Activated T-helper 9 cell treated with anti-CD3 and anti-CD28 coated beads, Interleukin-2, amount 50 U/mL, for 16 hours (primary cell): ENCODE measurements at places on chromosomes 12 and 14.

DNA sequence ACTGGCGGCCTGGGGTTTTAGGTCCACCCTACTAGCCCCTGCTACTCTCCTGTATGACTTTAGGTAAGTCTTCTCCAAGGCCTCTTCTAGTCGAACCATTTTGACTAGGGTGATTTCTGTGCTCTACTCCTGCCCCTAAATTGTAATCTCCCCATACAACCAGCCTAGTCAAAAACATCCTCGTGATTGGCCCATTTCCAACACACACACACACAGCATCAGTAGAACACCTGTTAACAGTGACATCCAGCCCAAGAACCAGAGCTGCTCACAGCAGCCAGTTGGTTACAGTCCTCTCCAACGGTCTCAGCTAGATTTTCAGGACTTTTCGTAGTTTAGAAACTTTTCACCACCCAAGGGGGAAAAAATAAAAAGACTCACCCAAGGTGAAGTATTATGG lies 30.9 kb downstream of the NT5DC3 start:
- no peak for DNase-seq

GRCh38 chr12:5430641-5431603 lies 986 bp upstream of the NTF3 start:
- no peak for DNase-seq

- DNase-seq, result no peak
These were observed 33.9 kb downstream of the MIA2 start for GRCh38 chr14:39267608-39268005.

- no peak for DNase-seq
These were observed 277.9 kb downstream of the ITPR2 start for GRCh38 chr12:26555139-26555538.

- DNase-seq, result no peak
These were observed 474.7 kb downstream of the NPAS3 start for GRCh38 chr14:33413381-33413780.

DNA sequence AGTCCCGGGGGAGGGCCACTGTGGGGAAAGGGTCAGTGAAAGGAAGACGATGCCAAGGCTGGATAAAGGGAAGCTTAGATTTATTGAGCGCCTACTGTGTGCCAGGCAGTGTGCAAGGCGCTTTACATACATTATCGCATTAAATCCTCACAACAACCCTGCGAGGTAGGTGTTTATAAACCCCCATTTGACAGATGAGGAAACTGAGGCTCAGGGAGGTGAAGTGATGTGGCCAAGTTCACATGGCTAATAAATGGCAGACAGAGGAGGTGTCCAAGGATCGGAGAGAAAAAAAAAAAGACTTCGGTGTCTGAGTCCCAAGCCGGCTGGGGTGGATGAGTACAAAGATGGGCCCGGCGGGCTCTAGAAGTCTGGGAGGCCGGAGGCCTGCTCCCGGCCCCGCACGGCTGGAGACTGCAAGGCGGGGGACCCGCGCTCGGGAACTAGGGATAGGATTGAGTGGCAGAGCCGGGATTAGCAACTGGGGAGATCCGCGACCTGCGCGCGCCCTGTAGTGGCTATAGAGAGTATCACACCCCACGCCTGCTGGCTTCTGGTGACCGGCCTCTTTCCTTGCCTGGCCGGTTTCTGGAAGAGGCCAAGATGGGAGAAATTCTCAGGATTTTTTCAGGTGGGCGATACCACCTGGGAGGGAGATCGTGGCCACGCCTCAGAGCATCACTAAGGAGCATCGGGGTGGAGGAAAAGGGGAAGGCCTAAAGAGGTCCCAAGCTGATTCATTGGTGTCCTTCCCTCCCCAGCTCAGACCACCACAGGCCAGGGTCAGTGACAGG lies 3.9 kb downstream of the DDN start:
- DNase-seq, result no peak

DNA sequence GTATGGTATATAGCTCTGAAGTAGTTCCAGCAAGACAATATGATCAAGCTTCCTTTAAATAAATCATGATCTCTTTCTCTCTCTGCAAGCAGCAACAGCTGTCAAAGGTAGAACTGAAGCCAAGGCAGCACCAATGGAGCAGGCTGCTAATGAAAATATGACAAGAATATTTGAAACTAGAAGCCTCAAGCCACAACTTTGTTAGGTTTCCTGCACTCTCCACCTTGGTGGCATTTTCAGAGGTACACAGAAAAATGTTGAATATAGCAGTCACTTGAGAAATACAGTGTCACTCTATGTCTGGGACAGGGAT lies 43.8 kb upstream of the PSMA6 start:
- no peak for DNase-seq

- no peak for DNase-seq
These were observed 4.7 kb downstream of the ZDHHC17 start for GRCh38 chr12:76768576-76768975.

DNA sequence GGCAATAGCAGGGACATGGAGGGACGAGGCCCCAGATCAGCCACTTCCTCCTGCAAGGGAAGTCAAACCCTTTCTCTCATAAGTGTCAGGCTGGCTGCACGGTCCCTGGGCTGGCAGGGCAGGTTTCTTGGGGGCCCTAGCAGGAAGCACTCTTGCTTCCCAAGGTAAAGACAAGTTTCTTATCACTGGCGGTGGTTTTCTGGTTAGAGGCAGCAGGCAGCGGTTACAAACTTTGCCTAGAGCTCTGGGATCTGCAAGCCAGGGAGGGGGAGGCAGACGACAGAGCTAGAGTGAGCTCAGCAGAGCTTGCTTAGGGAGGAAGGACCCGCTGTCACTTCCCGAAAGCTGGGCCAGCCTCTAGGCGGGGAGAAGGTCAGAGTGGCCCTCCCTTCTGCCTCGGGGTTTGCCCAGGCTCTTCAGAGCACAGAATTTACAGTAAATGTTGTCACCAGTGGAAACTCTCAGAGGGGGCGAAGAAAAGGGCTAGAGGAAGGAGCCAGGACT lies 20.4 kb downstream of the BATF start:
- DNase-seq, result peak; percentile 77

DNA sequence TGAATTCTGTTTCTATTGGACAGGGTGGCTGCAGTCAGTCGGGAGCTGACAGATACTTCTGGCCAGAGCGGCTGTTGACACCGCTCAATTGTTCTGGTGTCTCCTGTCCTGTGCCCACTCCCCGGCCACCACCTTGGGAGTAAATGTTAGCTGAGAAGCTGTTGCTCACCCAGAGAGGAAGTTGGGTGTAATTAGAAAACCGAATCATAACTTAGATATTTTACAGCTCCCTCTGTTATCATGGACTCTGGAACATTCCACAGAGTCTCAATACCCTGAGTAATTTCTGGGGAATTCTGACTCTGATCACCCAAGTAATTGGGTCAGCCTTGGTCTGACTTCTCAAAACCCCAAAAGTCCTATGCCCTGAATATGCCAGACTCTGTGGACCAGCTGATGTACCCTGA lies 58.3 kb upstream of the RFLNA start:
- DNase-seq, result no peak

- DNase-seq, result no peak
These were observed 219.1 kb downstream of the PHLDA1 start for GRCh38 chr12:75812271-75813018.

- no peak for DNase-seq
These were observed 7.1 kb upstream of the CRADD start for GRCh38 chr12:93670104-93670503.

DNA sequence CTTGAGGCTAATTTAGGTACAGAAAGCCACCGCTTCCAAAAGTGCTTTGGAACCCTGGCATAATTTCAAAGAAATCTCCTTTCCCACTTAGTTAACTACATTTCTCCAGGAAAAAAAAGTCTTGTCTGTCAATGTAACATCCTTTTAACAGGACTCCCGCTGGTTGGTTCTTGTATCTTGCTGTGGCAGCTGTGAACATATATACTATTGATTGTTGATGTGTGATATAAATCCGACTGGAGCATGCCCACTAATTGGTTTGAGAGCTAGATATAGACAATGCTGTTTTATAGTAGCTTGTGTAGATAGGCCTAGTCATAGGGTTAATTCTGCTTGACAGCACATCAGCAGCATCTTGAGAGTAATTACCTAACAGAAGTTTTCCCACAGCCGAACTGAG lies 89.6 kb downstream of the MSRB3 start:
- DNase-seq, result no peak

- DNase-seq, result no peak
These were observed 854.9 kb downstream of the RPS29 start for GRCh38 chr14:48731260-48731659.

DNA sequence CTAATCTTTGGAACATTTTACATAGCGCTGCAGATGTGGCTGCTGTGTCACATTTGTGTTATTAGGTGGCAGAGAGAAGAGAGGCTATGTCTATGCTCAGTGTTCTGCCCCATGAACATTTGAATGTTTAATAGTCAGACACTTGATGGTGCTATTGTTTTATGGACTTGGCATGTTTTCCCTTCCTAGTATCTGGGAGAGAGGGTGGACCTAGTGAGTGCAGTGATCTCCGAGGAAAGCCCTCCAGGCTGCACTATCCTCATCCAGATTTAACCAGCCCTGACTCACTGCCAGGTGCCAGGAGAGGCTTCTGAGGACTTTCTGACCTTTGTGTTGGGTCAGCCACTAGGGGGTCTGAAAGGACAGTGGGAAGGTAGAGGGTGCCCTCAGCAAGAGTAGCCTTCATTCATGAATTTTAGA lies 24.3 kb downstream of the ZFC3H1 start:
- no peak for DNase-seq

- DNase-seq, result no peak
These were observed 1.5 kb upstream of the CDKL1 start for GRCh38 chr14:50398189-50398580.

DNA sequence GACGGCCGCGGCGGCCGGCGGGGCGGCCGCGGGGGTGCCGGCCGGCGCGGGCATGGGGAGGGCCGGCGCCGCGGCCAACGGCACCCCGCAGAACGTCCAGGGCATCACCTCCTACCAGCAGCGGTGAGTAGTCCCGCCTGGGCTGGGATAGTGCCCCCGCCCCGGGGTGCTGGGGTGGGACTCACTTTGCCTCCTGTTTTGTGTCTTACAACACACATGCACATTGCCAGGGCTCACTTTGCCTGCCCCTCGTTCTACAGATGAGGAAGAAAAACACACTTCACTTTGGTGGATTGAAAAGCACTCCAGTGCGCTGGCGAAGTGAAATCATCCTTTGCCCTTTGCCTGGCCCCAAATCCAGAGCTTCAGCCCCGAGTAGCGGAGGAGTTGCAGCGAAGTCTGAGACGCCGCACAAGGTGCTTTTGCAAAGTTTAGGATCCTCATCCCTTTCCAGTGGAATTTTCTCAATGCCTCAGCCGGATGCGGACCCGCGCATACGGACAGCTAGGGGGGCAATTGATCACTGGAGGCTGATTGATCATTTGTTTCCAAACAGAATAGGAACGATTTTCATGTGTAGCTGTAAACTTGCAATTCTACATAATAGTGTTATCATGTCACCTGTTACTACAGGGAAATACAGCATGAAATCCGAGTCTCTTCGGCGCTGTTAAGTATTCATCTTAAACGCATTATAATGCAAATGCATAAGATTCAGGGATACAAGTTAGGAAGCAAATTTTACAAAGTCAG lies 3.6 kb upstream of the NPAS3 start:
- no peak for DNase-seq

- DNase-seq, result no peak
These were observed 29.5 kb upstream of the FBXO34 start for GRCh38 chr14:55241673-55242072.

DNA sequence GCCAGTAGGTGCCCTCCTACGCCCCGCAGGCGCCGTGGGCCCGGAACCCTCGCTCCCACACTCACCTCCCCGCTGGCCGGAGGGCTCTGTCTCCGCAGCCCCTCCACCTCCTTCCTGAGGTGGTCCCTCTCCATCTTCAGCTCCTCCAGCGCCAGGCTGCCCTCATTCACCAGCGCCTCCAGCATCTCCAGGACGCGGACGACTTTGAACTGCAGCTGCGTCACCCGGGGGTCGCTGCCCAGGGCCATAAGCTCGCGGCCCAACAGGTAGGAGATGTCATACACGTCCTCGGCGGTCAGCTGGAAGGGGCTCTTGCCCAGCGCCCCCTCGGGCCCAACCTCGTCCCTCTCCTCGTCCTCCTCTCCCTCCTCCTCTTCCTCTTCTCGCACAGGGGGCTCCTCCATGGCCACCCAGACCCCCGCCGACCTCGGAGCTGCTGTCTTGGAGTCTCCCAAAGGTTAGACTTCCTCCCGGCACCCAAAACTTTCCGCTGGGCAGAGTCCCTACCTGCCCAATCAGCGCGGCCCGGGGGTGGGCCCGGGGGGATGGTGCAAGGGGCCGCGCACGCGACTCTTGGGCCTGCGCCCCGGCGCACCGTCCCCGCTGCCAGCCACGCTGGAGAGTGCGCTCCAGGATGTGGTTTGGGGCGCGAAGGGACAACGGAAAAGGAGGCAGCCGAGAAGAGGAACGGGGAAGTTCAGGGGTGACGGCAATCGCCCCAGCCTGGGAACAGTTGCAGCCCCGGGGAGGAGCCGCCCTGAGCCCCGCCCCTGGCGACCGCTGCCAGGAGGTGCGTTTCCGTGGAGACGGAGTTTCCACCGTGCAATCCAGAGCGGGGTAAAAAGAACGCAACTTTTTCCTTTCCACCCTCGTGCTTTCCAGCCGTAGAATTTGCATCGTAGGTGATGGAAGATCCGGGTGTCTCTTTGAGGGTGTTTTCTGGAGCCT lies at the start of gene RILPL2:
TSS of gene RILPL2 (minus strand) at position 668 of the 948 bp plus-strand sequence. CDS start at position 404, 264 bp downstream.
- DNase-seq, result peak; percentile 89

DNA sequence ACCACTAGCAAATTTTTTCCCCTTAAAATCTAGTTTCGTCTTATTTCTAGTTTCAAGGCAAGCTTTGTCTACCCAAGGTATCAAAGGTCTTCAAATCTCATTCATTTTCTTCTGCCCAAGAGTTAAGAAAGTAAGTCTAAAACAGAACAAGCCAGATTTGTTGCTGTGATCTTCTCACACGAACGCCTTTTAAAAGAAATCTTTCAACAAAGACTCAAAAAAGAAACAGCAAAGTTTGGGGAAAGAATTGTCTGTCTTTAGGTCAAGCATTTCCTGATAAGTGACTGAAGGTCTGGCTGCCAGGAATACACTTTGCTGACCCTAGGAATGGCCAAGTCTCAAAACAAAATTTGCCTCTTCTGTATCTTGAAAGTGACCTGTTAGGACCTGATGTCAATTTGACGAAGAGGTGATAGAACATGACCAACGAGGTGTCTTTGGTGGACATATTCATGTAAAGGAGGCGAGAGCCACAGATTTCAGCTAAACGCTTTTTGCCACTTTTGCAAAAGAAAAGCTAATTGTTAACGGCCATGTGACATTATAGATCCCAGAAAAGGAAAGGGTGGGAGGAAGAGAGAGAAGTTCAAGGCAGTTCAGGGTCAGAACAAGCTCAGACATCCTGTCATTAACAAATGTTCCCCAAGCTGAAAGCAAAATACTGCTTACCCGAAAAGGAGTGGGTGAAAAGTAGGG lies 1.7 kb downstream of the CDK17 start:
- DNase-seq, result no peak

DNA sequence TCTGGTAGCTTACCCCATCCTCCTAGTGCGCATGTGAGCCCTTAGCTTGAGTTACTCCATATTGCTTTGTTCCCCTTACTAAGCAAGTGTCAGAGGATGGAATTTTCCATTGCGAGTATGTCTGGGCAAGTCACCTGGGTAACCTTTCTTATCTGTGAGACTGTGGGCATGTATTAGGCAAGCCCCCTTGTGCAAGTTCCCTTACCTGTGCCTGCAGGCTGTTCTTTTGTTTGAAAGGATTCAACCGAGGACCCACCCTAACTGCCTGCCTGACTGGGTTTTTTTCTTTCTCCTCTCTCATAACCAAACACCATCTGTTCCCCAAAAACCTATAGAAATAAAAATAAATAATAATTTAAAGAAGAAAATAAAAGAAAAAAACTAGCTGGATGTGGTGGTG lies 22.3 kb upstream of the PPP2R5E start:
- DNase-seq, result no peak

GRCh38 chr14:87260460-87260859 lies 732.5 kb downstream of the GALC start:
- no peak for DNase-seq

GRCh38 chr14:28666961-28667360 lies 99.6 kb upstream of the FOXG1 start:
- no peak for DNase-seq
